ENCODE measurements at places on chromosomes 5 and 9.
A peak's percentile ranks its signal among the peaks of the same experiment; 100 is the strongest.

GRCh38 chr9:35618854-35619799 lies 914 bp upstream of the CD72 start:
- DNase-seq: no peak

- DNase-seq: no peak
Observed at GRCh38 chr5:179345433-179346321, at the start of gene ADAMTS2. Gene ADAMTS2, minus strand, starts transcription at chr5:179345461. Its CDS starts 133 bp downstream, at chr5:179345328.

DNA sequence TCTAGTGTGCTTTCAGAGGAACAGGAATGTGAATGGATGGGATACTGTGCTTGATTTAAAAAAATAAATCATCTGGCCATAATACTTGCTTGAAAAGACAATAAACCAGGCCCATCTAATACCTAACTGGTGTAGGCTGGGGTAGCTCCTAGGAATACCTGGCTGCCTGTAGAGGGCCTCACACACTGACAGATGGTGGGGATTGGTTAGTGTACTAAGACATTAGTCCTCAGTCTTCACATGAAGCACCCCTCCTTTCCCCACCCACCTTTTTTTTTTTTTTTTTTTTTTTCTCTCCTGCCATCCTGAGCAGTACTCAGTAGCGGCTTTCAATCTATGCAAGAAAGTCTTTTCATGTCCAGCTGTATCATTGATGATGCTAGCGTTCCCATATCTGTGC lies 130.5 kb downstream of the ADGRV1 start:
- no peak for DNase-seq

GRCh38 chr5:135225856-135226560 lies 173.0 kb downstream of the MACROH2A1 start:
- DNase-seq: no peak

- DNase-seq: no peak
Observed at GRCh38 chr5:170644501-170644900, 139.0 kb upstream of the GABRP start.

DNA sequence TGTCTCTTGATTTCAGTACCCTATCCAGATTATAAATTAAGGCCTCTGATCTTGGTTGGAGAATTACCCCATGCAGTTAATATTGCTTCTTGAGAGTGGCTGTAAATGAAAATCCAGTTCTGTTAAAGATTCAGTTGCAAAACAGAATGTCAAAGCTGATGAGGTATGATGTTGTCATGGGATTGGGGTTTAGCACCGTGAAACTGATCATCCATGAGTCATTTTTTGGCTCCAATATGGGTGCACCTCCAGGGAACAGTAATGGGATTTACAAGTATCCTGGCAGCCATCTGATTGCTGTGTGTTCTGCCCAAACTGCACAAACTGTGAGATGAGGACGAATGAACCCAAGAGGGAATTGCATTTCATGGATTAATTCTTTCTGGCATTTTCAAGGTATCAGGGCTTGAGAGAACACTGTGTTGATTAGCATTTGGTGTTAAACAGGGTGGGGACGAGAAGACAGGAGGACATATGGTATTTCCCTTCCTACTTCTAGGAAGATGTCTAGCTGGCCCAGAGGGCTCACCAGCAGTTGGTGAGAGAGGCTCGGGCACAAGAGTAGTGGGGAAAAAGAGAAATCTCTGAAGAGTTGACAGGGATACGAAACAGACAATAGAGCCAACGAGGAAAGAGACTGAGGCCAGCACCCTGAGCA lies 214.7 kb downstream of the GAS1 start:
- no peak for DNase-seq

GRCh38 chr9:94933511-94933828 lies 207.0 kb downstream of the AOPEP start:
- DNase-seq: no peak

GRCh38 chr9:130042406-130042884 lies 544 bp downstream of the FNBP1 start:
- no peak for DNase-seq

DNA sequence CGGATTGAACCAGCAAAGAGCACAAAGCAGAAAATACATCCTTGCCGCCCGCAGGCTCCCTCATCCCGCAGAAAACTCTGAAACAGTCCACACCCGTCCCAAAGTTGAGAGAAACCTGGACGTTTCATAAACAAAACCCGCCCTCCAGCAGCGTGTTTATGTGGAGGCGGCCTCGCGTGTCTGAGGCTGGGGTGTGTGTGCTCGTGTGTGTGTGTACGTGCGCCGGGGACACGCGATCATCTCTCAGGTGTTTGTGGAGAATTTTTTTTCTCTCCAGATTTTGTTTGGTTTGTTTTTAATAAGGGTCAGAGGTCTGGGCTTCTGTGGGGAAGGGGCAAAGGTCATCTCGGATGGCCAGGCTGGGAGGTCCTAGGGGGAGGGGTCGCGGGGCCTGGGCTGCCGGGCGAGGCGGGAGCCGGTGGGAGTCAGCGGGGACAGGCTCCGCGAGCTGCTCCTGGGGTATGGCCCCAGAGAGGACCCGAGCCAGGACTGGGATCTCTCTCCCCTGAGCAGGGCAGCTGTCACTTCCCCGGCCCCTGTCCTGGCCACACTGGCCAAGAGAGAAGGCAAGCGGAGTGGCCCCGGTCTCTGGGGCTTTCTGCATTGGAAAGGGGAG lies 206.4 kb downstream of the C9orf50 start:
- peak; percentile 15 for DNase-seq
